IMR-90 (cell line): ENCODE measurements at places on chromosomes 3 and 15.

DNA sequence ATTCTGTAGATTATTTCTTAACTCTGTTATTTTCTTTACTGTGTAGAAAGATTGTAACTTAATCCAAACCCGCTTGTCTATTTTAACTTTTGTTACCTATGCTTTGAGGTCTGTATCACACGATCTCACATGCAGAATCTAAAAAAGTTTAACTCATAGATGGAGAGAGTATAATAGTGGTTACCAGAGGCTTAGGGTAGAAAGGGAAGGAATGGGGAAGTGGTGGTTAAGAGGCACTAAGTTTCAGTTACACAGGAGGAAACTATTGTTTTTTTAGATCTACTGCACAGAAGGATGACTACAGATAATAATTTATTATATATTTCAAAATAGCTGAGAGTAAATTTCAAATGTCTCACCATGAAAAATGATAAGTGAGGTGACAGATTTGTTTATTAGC, 515.2 kb downstream of the RSL24D1 start:
- no peak for DNase-seq

DNA sequence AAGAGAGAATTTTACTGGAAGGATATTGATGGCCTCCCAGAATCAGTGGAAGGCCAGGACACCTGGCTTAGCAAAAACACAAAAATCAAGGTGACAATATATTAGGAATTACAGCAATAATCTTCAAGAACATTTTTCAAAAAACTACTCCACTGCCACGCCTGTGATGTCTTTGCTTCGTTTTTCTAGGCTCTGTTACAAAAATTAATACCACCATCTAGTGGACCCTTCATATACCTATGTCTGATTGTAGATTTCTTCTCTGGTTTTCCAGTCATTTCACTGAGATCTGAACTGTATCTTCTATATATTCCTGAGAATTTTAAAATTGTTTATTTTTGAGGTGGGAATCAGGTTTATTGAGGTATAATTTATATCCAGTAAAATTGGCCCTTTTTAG, 5.6 kb upstream of the SLC33A1 start:
- peak; percentile 18 for DNase-seq

GRCh38 chr3:46695177-46695961, 1.9 kb upstream of the ALS2CL start:
- no peak for DNase-seq

DNA sequence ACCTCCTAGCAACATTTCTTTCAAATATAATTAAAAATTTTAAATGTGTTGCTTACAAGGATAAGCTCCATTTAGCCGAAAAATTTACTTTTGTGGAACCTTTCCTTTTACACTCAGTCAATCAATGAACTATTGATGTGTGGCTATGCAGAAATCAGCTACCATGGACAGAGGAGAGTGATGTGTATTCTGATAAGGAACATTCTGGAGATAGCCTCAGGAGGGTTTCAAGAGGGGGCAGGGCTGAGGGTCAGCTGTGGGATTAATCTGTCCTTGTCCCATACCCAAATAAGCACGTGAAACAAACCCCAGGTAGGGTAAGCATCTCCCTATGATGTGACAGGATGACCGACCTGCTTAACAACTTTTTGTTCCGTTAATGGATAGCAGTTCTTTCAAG, 192.6 kb upstream of the PROK2 start:
- DNase-seq: no peak

DNA sequence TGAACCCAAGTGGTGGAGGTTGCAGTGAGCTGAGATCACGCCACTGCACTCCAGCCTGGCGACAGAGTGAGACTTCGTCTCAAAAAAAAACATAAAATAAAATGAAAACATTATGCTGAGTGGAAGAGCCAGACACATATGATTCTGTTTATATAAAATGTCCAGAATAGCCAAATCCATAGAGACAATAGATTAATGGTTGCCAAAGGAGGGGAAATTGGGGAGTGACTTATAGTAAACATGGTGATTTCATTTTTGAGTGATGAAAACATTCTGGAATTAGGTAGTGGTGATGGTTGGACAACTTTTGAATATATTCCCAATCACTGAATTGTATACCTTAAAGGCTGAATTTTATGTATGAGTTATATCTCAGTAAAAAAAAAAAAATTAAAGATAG, 172.0 kb upstream of the BFSP2 start:
- DNase-seq: no peak

GRCh38 chr3:31364711-31365110, 168.0 kb upstream of the STT3B start:
- DNase-seq: peak; percentile 75

DNA sequence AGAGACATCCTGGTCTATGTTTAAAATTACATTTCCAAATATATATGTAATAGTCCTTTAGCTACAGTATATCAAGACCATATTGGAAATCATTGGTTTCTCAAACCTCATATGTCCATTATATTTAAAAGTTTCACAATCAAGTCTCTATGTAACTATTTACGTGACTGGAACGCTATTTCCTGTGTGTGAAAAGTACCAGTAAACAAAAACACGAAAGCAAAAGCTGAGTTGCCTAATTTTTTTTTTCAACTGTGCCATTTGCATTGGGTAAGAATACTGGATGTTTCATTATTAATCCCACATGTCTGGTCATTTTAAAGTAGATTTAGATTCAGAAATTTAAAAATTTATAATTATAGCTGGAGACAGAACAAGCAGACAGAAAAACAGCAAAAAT, 381.4 kb downstream of the TBC1D5 start:
- no peak for DNase-seq

DNA sequence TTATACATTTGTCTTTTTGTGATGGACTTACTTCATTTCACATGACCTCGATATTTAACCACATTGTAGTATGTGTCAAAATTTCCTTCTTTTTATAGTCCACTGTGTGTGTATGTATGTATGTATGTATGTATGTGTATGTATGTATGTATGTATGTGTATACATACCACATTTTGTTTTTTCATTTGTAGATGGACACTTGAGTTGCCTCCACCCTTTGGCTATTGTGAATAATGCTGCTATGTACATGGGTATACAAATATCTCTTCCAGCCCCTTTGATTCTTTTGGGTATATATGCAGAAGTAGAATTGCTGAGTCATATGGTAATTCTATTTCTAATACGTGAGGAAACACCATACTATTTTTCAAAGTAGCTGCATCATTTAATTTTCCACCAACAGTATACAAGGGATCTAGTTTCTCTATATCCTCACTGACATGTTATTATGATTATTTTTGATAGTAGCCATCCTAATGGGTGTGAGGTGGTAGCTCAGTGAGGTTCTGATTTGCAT, 228.2 kb downstream of the OPA1 start:
- no peak for DNase-seq

DNA sequence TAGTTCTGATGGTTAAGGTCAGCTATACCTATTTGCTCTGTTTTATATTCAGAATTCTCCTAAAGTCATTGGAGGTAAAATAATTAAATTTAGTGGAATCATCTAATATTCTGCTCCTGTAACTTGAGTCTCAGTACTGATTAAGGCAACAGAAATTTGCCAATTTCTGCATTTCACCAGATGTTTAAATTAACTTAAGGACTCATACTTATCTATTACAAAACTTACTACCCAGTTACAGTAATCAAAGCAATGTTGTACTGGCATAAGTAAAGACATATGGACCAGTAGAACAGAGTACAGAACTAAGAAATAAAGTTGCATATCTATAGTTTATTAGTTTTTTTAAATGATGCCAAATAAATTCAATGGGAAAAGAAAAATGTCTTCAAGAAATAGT, 1043.8 kb downstream of the OTOL1 start:
- DNase-seq: peak; percentile 12

DNA sequence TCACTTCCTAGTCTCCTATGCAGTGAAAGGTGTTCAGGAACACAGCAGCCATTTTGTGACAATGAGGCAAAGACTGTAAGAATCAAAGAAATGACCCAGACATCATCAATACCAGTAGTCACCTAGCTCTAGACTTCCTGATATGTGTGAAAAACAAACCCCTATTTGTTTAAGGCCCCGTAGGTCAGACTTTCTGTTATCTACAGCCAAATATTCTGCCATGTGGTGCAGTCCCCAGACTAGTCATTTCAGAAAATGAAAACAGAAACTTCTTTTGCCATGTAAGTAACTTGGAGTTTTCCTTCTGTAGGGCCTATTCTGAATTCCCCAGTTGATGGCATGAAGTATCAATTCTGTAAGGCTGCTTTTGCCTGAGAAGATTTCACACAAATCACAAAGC, 181.7 kb upstream of the SNTN start:
- DNase-seq: no peak

GRCh38 chr3:158085358-158085757, 20.9 kb downstream of the SHOX2 start:
- no peak for DNase-seq

- DNase-seq: no peak
Observed at GRCh38 chr3:188571531-188572095, 417.7 kb downstream of the LPP start.

- DNase-seq: no peak
Observed at GRCh38 chr3:56019490-56020146, 448.6 kb downstream of the ERC2 start.

DNA sequence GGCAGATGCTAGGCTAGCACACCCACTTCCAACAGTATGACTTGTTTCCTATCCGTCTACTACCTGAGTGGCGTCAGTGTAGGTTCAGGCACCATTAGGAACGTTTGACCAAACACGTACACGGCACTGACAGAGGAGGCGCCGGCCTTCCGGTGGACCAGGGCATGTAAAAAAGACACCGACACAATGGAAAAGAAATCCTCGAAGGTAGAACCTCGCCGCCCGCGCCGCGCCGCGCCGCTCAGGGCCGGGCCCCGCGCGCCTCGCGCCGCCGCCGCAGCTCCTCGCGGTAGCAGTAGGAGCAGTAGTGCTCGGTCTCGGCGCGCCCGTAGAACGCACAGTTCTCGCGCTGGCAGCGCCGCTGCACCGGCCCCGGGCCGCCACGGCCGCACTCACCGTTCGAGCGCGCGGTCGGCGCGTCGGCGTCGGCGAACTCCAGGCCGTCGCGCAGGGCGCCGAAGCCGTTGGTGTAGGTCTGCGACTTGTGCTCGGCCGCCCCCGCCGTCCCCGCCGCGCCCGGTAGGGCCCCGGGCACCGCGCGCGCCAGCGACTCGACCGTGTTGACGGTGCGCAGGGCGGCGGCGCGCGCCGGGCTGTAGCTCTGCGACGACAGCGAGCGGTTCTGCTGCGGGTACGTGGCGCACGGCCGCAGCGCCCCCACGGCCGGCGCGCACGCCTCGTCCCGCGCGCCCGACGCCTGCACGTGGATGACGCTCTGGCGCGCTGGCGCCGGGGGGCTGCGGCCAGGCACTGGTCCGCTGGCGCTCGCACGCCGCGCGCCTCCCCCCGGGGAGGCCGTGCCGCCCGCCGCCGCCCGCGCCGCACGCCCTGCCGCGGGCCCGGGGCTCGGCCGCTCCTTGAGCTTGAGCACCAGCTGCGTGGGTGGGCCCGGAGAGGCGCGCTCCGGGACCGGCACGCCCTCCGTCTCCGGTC, 156.7 kb downstream of the KLF13 start:
- no peak for DNase-seq

GRCh38 chr3:39141171-39141995, 12.0 kb downstream of the CSRNP1 start:
- peak; percentile 39 for DNase-seq

- peak; percentile 57 for DNase-seq
Observed at GRCh38 chr15:98745650-98746374, 97.5 kb downstream of the IGF1R start.

- peak; percentile 82 for DNase-seq
Observed at GRCh38 chr3:125585595-125586223, 9.6 kb downstream of the OSBPL11 start.

GRCh38 chr3:68631850-68632545, 300.3 kb downstream of the TAFA4 start:
- DNase-seq: no peak

DNA sequence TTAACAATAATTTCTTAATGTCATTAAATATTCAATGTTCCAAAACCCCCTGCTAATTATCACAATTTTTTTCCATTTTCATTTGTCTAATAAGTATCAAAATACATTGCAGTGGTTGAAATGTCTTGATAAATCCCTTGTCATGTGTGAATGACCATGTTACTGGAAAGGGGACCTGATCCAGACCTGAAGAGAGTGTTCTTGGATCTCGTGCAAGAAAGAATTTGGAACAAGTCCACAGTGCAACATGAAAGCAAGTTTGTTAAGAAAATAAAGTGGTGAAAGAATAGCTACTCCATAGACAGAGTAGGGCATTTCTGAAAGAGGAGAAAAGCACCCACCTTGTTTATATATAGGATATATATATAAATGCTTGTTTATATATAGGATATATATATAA, 10.4 kb upstream of the SELENOK start:
- DNase-seq: no peak

DNA sequence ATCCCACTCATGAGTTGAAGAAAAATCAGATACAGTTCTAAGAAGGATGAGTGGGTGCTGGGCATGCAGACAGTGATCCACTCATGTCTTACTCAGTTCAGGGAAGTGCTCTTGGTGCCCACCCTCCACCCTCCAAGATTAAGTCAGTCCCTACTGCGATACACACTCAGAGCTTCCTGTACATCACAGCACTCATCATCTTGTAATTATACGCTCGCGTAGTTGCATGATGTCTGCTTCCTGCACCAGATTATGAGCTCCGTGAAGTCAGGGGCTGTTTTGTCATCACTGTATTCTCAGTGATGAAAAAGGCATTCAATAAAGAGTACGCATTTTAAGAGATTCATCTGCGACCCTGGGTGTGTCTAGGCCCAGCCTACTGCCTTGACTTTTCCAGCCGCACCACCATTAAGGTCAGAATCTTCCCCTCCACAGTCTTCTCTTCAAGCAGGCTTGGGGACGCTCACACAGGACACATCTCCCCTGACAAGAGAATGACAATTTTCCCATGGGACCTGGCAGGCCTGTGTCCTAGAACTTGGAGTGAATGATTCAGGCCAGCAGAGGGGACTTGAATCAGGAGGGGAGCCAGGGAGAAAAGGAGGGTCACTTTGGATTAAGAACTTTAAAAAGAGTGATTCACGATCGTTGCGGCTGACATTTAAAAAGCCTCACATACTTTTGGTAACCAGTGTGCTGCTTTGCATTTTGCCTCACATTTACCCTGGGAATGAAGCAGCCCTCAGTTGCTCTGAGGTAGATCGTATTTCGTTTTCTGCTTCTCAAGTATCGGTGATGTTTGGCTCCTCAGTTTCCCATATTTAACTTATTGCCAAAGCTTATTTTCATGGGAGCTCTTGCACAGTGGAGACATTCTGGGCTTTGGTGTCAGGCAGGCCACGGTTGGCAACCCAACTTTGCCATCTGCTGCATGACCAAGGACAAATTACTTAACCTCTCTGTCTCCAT, 7.9 kb upstream of the PDE8A start:
- DNase-seq: peak; percentile 32

- no peak for DNase-seq
Observed at GRCh38 chr3:73874606-73875369, 250.0 kb upstream of the PDZRN3 start.
